ENCODE measurements at places on chromosomes 4 and X. TPM values are rescaled to one million over a fixed set of nuclear protein-coding genes. Genes with fewer than 3 reads are reported as not detected.

- no peak for DNase-seq
These were observed 58.7 kb upstream of the KLF3 start for GRCh38 chr4:38605181-38605752.

PRPS1 gene
- 99.8 TPM for total RNA-seq

GRCh38 chr4:179415847-179416223 lies 1973.6 kb upstream of the AGA start:
- no peak for DNase-seq

APELA gene
- total RNA-seq = not detected

AKAP4 gene
- total RNA-seq = not detected

- DNase-seq = no peak
These were observed 22.1 kb downstream of the STAP1 start for GRCh38 chr4:67580577-67580976.

MAGEB10 gene
- total RNA-seq = not detected

- DNase-seq = no peak
These were observed 212.2 kb downstream of the LDB2 start for GRCh38 chr4:16686195-16686594.

- DNase-seq = no peak
These were observed 36.4 kb downstream of the FAM193A start for GRCh38 chr4:2572866-2573265.

GRCh38 chr4:48190839-48191238 lies 56.8 kb upstream of the TXK start:
- no peak for DNase-seq

DNA sequence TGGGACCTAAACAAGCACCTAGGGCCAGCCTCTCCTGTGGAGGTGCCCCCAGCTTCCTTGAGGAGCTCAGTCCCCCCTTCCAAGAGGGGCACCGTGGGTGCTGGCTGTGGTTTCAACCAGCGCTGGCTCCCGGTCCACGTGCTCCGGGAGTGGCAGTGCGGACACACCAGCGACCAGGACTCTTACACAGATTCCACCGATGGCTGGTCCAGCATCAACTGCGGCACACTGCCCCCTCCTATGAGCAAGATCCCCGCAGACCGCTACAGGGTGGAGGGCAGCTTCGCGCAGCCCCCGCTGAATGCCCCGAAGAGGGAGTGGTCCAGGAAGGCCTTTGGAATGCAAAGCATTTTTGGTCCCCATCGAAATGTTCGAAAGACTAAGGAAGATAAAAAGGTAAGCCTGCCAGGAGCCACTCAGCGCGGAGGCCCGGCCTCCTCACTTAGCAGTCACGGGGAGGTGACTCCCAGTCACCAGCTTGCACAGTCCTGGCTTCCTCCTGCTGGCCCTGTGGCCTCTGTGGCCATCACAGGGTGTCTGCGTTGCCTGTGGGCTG lies 24.9 kb downstream of the RGS12 start:
- DNase-seq = no peak

- DNase-seq = no peak
These were observed 153.1 kb downstream of the NPNT start for GRCh38 chr4:106048250-106048971.

DNA sequence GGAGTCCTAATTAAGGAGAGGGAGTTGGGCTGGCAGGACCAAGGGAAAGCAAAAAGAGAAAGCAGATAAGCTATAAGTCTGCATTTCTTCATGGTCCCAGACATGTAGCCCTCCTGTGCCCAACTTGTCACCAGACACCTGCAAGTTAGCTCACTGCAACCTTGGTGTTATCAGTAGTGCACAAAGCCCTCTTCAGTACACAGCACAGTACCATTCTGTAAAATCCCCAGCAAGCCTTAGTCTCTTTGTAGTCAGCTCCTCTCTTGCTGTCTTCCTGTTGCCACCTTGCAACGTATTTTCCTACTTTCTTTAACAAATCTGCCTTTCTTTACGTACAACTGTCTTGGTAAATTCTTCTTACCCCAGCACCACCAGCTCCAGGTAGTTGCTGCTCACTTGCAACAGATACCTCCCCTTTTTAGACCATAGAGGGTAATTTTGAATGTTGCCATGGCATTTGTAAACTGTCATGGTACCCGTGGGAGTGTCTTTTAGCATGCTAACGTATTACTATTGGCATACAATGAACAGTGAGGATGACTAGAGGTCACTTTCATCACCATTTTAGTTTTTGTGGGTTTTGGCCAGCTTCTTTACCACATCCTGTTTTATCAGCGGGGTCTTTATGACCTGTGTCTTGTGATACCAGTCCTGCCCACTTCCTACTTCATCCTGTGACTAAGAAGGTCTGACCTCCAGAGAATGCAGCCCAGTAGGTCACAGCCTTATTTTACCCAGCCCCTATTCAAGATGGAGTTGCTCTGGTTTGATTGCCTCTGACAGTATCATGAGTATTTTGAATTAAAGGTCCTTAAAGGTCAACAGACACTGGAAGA lies 28.3 kb upstream of the AP1S2 start:
- DNase-seq = no peak

DNA sequence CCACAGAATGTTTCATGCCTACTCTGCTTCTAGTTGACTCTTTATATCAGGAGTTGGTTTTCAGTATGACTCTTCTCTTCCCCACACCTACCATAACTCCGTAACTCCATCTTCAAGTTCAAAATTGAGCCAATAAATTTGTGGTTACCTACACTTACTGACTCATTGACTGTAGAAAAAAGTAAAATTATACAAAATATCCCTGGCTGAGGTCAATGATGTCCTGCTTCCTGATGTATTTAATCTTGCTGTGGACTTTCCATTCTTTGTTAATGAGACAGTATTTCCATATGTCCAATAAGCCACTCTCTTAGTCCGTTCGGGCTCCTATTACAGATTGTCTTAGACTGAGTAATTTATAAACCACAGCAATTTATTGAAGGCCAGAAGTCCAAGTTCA lies 9.9 kb upstream of the NLGN4X start:
- no peak for DNase-seq

GPRASP1 gene
- total RNA-seq = 0.43 TPM

- DNase-seq = no peak
These were observed 8.1 kb downstream of the POU4F2 start for GRCh38 chr4:146646593-146647325.

GRCh38 chrX:9033179-9033578 lies 748 bp downstream of the FAM9B start:
- no peak for DNase-seq

GRCh38 chr4:182684796-182685195 lies 232.4 kb downstream of the DCTD start:
- DNase-seq = no peak

DNA sequence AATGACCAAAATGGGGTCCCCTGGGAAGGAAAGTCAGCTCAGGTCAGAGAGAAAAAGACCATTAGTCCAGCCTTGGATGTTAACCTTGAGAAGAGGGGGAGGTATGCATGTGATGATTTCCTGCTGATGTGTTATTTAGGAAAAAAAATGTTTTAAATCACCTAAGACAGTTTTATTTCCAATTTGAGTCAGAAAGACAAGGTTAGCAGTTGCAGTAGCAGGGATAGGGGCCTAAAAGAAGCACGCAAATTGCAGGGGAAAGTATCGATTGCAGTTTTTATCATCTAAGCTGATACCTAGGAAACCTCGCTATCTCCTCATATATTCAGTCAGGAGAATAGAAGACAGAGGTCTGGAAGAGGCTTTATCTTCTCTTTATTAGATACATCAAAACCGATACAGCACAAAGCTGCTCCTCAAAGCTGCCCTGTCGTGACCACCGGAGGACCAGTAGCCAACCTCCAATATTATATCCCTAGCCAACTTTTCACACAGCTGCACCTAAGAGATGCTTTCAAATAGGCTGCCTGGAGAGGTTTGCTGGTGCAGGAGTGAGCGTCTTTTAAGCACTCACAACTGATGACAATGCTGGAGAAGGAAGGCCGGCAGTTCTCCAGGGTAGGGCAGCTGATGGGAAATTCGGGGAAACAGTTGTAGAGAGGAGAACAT lies 289.4 kb downstream of the INPP4B start:
- DNase-seq = no peak

DNA sequence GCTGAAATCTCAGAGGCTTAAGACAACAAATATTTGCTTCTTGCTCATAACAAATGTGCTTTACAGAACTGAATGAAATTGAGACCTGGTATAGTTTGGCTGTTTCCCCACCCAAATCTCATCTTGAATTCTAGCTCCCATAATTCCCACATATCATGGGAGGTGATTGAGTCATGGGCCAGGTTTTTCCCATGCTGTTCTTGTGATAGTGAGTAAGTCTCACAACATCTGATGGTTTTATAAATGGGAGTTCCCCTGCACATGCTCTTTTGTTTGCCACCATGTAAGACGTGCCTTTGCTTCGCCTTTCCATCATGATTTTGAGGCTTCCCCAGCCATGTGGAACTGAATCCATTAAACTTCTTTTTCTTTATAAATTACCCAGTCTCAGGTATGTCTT lies 221.1 kb upstream of the DIPK2B start:
- DNase-seq = no peak

GRCh38 chr4:83701041-83701440 lies 165.1 kb downstream of the GPAT3 start:
- no peak for DNase-seq

All from G401 (cell line).